ENCODE measurements at places on chromosomes 16 and 17.

GRCh38 chr17:17749921-17750320 lies 68.7 kb downstream of the RAI1 start:
- no peak for DNase-seq

- DNase-seq, result no peak
Observed at GRCh38 chr17:82979718-82980117, 99.7 kb upstream of the METRNL start.

GRCh38 chr16:87535457-87535854 lies 42.6 kb upstream of the ZCCHC14 start:
- DNase-seq, result no peak

GRCh38 chr17:2708585-2709182 lies 2.9 kb downstream of the CLUH start:
- DNase-seq, result no peak

DNA sequence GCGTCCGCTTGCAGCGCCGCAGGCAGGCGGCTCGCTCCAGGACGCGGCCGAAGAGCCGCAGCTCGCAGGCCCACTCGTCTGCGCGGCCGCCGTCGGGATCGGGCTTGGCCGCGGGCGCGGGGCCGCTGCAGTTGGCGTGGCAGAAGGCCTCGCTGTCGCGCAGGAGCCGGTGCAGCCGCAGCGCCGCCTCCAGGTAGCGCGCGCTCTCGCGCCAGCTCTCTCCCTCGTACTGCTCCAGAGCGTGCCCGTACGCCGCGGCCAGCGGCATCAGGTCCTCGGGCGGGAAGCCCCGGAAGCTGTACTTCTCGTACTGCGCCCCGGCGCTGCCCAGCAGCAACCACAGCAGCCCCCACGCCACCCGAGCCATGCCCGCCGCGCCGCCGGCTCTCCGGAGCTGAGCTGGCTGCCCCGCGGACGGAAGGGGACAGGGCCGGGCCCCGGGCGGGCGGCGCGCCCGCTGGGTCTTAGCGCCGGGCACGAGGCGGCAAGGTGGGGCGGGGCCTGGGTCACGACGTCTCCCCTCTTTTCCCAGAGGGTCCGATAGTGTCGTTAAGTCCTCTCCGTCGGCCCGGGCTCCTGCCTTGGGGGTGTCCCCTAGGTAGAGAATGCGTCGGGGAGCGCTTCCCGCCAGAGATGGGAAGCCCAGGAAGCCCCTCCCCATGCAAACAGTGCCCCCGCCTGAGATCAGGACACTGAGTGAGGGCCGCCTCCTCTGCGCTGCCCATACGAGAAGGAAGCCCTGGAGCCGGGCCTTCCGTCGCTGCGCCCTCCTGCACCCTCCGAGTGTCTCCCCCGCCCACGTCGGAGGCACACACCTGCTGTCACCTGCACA lies at the start of gene P3H4:
P3H4 (minus strand) TSS at position 401 of the 832 bp plus-strand sequence; CDS start at position 367, 34 bp downstream.
- no peak for DNase-seq

- DNase-seq, result no peak
Observed at GRCh38 chr16:56311208-56312027, 113.9 kb downstream of the AMFR start.

DNA sequence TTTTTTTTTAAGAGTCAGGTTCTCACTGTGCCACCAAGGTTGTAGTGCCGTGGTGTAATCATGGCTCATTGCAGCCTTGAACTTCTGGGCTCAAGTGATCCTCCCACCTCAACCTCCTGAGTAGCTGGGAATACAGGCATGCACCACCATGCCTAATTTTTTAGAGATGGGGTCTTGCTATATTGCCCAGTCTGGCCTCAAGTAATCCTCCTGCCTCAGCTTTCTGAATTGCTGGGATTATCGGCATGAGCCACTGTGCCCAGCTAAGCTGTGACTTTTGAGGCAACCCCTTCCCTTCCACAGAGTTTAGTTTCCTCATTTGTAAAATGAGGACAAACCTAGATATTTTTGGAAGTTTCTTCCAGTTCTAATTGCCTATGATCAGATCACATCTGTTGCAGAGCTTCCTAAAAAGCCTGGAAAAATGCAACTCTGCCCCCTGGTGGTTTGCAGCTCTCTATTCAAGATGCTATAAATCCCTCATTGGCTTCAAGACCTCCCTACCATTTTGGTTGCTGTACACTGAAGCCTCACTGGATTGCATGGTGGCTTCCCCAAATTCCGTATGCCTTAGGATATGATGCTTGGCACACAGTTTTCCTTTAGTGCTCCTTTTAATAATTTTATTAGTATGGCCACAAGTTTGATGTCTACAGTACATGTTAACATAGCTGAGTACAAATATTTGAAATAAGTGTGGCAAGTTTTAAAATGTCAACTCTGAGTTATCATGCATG lies 19.3 kb downstream of the GDE1 start:
- peak; percentile 3 for DNase-seq

DNA sequence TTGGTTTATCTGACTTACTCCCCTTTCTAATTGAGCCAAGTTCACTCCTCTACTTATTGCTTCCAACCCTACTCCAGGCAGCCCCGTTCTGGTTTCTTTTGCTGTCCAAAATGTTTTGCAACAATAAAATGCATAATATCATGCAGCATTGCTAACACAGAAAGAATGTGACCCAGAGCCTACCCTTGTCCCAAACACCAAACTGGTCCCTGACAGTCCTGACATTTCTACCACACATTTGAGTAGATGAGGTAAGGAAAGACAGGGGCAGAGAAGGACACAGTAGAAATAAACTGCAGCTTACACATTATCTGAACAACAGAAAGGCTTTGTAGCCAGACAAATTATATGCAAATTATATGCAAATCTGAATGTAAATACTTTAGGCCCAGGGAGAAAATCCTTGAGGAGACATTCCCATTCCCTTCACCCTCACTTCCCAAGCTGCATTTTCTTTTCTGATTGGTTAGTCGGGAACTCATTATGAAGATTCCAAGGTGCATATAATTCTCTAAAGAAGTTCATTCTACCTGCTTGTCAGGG lies 31.6 kb downstream of the SOX9 start:
- DNase-seq, result no peak

- DNase-seq, result no peak
Observed at GRCh38 chr17:73397856-73398540, 86.2 kb upstream of the CDC42EP4 start.

DNA sequence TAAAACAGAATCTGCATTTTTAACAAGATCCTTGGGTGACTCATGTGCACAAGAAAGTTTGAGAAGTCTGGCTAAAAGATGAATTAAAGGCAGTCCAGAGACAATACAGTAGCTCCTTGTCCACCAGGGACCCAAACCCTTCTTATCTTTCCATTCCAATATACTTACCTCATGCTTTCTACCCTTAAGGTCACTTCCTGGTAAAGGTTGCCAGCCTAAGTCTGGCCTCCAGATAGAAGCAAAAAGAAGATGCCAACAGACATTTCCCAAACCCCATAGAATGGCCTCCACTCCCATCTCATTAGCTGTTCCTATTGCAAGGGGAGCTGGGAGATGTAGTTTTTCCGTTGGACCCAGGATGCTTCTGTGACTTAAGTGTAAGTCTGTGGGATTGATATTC lies 101.4 kb upstream of the XYLT1 start:
- no peak for DNase-seq

DNA sequence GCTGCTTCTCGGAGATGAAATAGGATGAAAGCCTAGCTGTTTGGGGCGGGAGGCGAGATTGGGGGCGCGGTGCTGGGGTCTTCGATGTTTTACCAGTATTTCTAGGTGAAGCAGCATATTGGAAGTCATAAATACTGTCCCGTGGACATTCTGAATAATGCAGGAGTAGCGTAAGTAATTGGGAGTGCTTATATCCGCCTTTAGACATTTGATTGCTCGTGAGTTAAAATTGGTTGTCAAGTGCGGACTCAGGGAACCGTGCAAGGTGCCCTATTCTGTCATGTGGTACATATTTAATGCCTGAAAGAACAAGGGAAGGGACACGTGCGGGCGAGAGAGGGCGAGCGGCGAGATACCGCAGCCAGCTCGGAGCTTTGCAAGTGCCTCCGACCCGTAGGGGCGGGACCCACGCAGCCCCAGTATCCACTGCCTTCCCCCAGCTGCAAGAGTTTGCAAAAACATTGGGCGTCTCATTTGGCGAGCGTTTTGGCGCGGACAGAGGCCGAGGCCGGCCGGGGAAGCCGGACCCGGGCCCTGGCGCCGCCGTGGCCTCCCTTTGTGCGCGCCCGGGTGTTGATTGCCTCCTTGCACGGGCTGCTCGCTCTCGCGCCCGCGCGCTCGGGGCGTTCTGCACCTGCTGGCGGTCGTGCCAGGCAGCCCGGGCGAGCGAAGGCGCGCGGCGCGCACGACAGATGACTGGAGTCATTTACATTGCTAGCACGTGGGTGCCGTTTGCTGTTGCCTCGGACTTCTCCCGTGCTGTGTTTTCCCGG lies 849.8 kb upstream of the RBFOX1 start:
- no peak for DNase-seq

DNA sequence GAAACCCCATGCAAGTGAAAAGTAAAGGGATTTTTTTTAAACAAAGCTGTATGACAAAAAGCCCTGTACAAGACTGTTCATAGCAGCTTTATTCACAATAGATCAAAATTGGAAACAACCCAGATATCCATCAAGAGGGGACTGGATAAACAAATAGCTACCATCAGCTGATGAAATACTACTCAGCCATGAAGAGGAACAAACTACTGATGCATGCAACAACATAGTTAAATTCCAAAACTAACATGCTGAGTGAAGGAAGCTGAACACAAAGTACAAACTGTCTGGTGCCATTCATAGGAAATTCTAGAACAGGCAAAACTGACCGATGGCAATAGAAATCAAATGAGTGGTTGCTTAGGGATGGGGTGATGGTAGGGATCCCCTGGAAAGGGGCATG lies 15.1 kb downstream of the FOXJ1 start:
- DNase-seq, result no peak

- DNase-seq, result no peak
Observed at GRCh38 chr16:20309786-20310185, 17.5 kb downstream of the GP2 start.

DNA sequence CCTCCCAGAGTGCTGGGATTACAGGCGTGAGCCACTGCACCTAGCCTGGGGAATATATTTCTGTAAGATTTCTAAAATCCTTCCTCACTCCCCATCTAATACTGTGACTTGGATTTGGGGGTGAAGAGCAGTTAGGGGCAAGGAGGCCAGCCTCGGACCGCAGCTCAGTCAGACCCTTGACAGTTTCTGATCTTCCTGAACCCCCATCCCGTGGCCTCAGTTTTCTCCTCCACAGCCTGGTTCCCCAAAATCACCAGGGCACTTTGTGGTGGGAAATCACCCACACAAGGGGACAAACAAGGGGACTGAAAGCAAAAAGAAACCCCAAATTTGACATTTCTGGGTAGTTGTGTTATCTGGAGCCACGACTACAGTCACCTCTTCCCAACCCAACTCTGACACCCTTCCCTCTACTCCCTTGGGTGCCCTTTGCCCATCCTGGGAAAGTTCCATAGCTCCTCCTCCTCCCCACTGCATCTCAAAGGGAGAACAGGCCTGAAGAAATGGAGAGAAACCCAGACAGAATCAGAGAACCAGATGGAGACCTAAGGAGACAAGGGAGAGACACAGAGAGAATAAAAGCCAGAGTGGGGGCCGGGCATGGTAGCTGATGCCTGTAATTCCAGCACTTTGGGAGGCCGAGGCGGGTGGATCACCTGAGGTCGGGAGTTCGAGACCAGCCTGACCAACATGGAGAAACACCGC lies 2.8 kb upstream of the STAT5A start:
- DNase-seq, result no peak

DNA sequence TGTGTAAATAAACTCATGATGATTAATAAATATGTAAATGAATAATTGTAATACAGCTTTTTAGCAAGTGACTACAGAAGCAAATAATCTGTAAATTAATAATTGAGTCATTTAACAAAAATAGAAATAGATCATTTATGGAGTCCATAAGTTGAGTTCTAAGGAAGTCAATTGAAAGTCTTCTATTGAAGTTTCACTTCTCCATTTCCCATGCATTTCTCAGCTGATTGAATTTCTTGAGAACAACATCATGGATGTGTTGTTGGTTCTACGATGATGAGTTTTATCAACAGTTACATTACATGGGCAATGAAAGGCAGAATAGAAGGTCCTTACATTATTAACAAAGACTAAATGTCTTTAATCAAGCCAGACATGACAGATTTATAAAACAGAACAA lies 290.4 kb downstream of the MAP2K6 start:
- DNase-seq, result no peak

- no peak for DNase-seq
Observed at GRCh38 chr17:4601326-4601725, 17.0 kb downstream of the SMTNL2 start.

DNA sequence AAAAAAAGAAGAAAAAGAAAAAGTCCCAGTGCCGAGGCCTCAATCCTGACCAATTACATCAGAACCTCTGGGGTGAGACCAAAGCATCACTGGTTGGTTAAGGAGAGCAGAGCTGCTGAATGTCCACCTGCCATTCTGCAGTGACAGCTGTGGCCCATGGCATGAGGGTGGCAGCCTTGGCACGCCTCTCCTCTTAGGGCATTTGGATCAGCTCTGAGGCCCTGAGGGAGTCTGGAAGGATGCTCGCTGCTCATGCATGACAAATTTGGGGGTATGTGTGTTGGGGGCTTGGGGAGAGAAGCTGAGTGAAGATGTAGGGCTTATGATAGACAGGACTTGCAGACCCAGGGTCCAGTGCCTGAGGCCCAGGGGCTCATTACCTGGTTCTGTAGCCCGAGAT lies 26.3 kb downstream of the MYLK3 start:
- no peak for DNase-seq

DNA sequence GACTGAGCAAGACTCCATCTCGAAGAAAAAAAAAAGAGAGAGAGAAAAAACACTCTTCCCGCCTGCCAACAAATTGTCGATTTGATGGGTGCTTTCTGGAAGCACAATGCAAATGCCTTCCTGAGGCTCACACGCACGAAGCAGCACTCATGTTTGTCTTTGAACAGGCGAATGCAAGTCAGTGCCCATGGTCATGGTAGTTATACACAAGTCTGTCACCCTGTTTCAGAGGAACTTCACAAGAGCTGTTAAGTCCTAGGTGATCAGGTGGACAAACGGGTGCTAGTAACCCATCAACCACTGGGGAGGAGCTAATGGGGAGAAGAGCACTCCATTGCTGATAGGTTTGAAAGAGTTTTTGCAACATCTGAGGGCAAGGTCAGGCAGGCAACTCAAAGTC lies 6.5 kb upstream of the DNAI2 start:
- no peak for DNase-seq
